ENCODE measurements at places on chromosomes 1 and 21.

GRCh38 chr1:32337855-32338636 lies 2.0 kb upstream of the MARCKSL1 start:
- no peak for DNase-seq

- DNase-seq = no peak
Observed at GRCh38 chr1:28272215-28272852, 13.0 kb downstream of the SESN2 start.

DNA sequence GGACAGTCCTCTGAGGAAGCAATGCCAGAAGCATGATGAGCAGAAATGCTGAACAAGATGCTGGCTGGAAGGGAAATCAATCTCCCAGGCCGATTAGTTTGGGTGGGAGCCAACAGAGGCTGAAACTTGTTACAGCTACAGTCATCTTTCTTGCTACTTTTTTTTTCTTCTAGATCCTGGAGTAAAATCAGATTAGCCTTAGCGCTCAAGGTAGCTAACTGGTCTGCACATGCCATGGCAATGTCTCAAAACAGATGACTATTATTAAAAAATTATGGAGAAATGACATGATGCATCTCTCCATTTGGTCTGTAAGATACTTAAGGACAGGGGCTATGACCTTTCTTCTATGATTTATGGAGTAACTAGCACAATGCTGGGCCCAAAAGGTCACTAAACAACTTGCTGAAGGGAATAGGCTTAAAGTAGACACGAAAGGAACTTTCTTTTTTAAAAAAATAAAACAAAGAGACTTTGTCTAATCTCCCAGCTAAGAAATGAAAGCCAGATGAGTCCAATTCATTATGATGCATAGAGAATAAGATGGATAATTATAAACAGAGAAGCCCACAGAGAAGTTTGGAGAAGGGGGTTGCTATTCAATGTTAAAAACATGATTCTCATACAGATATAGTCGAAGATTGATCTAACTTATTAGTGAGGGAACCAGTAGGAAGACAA lies 42.5 kb downstream of the UTP25 start:
- DNase-seq = no peak

DNA sequence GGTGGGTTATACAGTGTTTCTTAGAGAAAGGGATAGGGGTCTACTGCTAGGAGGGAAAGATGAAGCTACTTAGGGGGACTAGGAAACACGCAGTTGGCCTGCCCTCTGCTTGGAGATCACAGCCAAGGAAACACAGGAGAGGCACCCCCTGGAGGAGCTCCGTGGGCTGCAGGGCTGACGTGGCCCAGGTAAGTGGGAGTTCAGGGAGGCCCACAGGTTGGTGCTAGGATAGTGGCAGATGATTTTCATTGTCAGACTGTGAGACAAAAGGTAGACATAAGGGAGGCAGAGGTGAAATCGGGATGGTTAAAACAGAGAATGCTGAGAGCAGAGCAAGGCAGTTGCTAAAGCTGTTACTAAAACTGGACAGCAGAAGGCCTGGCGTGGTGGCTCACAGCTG lies 463.0 kb downstream of the DSCAM start:
- no peak for DNase-seq

- no peak for DNase-seq
Observed at GRCh38 chr1:40095806-40096205, 1.2 kb downstream of the PPT1 start.

DNA sequence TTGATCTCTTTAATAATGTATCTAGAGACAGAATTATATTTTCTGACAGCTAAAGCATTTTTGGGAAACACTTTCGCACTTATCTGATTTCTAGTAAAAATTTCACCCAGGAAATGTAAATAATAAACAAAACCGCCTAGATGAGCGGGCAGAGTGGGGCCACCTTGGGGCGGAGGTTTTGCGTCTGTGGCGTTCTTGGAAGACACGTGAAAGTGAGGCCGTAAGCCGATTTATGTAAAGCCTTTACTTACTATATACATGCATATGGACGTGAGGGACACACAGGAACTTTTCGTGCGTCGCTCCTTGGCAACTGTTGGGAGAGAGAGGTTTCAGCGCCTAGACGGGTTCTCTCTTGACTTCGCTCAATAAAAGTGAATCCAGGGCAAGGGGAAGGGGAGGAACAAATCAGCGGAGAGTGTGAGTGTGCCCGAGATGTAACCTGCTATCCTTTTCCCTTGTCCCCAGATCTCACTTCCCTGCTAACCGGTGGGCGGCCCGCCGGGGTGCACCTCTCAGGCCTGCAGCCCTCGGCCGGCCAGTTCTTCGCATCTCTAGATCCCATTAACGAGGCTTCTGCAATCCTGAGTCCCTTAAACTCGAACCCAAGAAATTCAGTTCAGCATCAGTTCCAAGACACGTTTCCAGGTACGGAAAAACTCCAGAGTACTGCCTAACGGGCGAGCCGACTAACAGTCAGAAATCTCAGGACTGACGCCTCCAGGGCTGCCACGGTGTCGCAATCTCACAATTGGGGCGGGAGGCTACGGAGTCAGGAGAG lies 1.7 kb downstream of the HLX start:
- DNase-seq = no peak

All from NCI-H187 (cell line).